ENCODE measurements at places on chromosomes 5 and 9. TPM values are rescaled to one million over a fixed set of nuclear protein-coding genes. Genes with fewer than 3 reads are reported as not detected.

DNA sequence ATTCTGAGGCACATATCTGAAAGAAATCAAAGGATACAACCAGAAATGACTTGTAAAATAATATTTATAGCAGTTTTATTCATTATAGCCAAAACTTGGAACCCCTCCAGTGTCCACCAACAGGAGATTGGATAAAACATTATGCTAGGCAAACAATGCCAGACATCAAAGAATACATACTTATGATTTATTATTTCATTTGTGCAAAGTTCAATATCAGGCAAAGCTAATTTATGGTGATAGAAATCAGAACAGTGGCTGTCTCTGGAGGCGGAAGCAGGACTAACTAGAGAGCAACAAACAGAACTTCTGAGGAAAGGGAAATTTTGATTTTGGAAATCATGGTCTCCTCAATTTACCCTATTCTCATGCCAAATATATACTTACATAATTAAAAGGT is 193.1 kb downstream of the ICE1 start:
- no peak for DNase-seq

- no peak for DNase-seq
Observed at GRCh38 chr5:112930082-112930344, 8.0 kb upstream of the REEP5 start.

The JAKMIP2 gene
- 0.98 TPM for total RNA-seq

DNA sequence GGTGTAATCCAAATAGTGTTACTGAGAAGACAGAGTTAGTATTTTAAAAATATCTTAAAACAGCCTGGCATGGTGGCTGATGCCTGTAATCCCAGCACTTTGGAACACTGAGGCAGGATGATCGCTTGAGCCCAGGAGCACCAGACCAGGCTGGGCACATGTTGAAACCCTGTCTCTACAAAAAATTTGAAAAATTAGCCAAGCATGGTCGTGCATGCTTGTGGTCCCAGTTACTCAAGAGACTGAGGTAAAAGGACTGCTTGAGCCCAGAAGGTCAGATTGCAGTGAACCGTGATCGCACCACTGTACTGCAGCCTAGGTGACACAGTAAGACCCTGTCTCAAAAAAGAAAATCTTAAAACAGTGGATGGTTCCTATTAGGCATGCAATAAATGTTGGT is 12.4 kb downstream of the IFNA1 start:
- no peak for DNase-seq

The ANKRD31 gene
- 0.99 TPM for total RNA-seq

- DNase-seq: no peak
Observed at GRCh38 chr5:118529361-118530144, 458.8 kb downstream of the DTWD2 start.

The INSL6 gene
- total RNA-seq: not detected

The PKD2L2 gene
- not detected for total RNA-seq

DNA sequence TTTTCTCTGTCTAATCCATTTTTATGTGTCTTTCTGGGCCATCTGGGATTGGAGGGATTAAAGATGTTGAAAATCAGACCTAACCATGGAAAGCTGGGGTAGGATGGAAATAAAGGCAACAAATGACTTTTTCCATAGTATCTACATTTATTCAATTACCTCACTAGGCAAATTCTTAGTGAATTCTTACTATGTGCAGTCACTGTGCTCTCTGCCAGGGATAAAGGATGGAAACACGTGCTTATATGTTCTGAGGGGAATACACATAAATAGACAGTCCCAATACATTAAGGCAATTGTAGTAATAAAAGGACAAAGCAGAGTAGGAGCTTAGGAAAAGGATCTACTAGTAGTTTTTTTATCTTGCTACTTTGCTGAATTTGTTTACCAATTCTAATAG is 214.2 kb downstream of the PRR16 start:
- DNase-seq: no peak

The MYORG gene
- 3.6 TPM for total RNA-seq

The TAL2 gene
- not detected for total RNA-seq

- DNase-seq: no peak
Observed at GRCh38 chr5:55187370-55187769, 14.4 kb upstream of the CDC20B start.

- peak; percentile 99 for DNase-seq
Observed at GRCh38 chr9:2014696-2015580, at the start of gene SMARCA2. SMARCA2 (plus strand) TSS chr9:2015347; CDS start chr9:2029023, 13,676 bp downstream.
